ENCODE measurements at places on chromosomes 7 and 10.

- no peak for DNase-seq
These were observed 355.5 kb downstream of the GPR158 start for GRCh38 chr10:25530306-25530705.

GRCh38 chr10:111482621-111483216 is 405.9 kb downstream of the ADRA2A start:
- DNase-seq = no peak

GRCh38 chr10:33535866-33536265 is 201.4 kb upstream of the NRP1 start:
- no peak for DNase-seq

- DNase-seq = no peak
These were observed 33.7 kb downstream of the MASTL start for GRCh38 chr10:27188897-27189296.

- DNase-seq = no peak
These were observed 91.3 kb upstream of the SH2B2 start for GRCh38 chr7:102195361-102195760.

DNA sequence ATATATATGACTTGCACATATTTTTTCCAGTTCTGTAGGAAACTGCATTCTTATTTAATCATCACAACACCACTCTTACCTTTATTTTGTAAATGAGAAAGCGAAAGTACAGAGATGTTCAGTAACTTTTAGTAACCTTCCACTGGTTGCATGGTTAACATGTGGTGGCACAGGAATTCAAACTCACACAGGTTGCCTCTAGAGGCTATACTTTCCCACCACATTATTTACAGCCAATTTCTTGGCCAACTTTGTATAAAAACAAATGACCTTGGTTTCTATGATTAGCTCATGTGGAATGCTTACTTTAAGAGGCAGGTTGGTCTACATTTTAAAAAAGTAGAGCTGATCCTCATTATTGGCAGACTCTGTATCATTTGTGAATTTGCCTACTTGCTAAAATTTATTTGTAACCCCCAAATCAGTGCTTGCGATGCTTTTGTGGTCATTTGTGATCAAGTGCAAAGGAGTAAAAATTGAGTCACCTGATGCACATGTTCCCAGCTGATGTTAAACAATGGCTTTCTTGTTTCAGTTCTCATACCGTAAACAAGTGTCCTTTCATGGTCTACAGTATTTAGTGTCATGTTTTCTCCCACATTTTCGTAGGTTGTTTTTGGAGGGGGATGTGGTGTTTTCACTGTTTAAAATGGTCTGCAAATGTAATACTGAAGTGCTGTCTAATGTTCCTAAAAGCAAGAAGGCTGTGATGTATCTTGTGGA is 14.8 kb downstream of the BBS9 start:
- DNase-seq = no peak

- DNase-seq = no peak
These were observed 5.5 kb downstream of the HOXA4 start for GRCh38 chr7:27124902-27125689.

GRCh38 chr7:16695621-16696237 is 49.7 kb downstream of the BZW2 start:
- DNase-seq = no peak

DNA sequence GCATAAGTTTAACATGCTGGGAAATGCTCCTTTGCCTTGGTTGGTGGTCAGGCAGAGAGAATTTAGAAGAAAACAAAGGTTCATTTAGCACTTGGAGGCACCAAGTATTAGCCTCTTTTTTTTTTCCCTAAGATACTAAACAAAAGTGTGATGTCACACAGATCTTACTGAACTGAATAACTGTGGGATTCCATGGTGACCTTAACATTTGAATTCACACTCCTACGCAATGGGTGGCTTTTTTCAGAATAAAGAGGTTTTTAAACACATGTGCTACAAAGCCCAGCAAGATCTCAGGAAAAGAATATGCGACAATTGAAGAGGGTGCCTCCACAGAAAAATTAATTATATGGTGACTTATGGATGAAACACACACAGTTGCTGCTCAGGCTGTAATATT is 133.4 kb upstream of the ABCB5 start:
- no peak for DNase-seq

GRCh38 chr7:157627646-157628045 is 290.8 kb downstream of the DNAJB6 start:
- no peak for DNase-seq

GRCh38 chr10:28343252-28343651 is 40.4 kb upstream of the MPP7 start:
- DNase-seq = no peak

DNA sequence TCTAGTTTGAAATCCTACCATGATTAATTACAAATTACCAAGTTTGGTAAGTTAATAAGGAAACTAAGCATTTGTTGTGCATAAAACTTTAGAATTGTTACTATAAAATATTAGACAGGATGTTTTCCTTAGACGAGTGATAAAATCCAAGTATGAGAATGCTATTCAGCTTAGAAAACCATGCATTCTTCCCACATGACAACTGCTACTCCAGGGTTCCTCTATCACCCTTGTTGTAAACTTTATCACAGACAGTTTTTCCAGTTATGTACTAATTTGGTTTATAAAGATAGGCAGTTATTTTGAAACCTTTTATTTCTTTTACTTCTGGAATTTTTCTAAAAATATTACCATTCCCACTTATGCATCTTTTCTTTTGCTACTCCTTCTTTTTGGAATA is 52.0 kb downstream of the SIRT1 start:
- no peak for DNase-seq

- no peak for DNase-seq
These were observed 64.3 kb downstream of the RGS10 start for GRCh38 chr10:119478111-119478802.
